ENCODE measurements at places on chromosomes 4 and X.

GRCh38 chr4:108834835-108835384 lies 72.1 kb upstream of the ETNPPL start:
- peaks cover 2% of the 10 kb centered on the region for H3K4me1 ChIP-seq
- H3K4me3 ChIP-seq = no peak overlapping the region
- H3K27me3 ChIP-seq = no peaks in the 10 kb centered on the region

- H3K27me3 ChIP-seq = no peaks in the 10 kb centered on the region
- no peak overlapping the region for H3K27ac ChIP-seq
- no peaks in the 10 kb centered on the region for H3K36me3 ChIP-seq
- DNase-seq = no peak
- no peaks in the 10 kb centered on the region for H3K4me1 ChIP-seq
These were observed 68.6 kb upstream of the SORBS2 start for GRCh38 chr4:185880571-185880970.

- H3K36me3 ChIP-seq = no peaks in the 10 kb centered on the region
- H3K27ac ChIP-seq = no peak overlapping the region
- H3K27me3 ChIP-seq = no peaks in the 10 kb centered on the region
- no peaks in the 10 kb centered on the region for H3K4me1 ChIP-seq
These were observed 46.8 kb upstream of the PITX2 start for GRCh38 chr4:110669663-110670062.

- DNase-seq = no peak
- H3K4me3 ChIP-seq = no peak overlapping the region
- no peaks in the 10 kb centered on the region for H3K36me3 ChIP-seq
- H3K27ac ChIP-seq = no peak overlapping the region
- H3K4me1 ChIP-seq = peaks cover 2% of the 10 kb centered on the region
- H3K27me3 ChIP-seq = no peaks in the 10 kb centered on the region
These were observed 6.0 kb downstream of the UGT2B17 start for GRCh38 chr4:68570122-68570507.

DNA sequence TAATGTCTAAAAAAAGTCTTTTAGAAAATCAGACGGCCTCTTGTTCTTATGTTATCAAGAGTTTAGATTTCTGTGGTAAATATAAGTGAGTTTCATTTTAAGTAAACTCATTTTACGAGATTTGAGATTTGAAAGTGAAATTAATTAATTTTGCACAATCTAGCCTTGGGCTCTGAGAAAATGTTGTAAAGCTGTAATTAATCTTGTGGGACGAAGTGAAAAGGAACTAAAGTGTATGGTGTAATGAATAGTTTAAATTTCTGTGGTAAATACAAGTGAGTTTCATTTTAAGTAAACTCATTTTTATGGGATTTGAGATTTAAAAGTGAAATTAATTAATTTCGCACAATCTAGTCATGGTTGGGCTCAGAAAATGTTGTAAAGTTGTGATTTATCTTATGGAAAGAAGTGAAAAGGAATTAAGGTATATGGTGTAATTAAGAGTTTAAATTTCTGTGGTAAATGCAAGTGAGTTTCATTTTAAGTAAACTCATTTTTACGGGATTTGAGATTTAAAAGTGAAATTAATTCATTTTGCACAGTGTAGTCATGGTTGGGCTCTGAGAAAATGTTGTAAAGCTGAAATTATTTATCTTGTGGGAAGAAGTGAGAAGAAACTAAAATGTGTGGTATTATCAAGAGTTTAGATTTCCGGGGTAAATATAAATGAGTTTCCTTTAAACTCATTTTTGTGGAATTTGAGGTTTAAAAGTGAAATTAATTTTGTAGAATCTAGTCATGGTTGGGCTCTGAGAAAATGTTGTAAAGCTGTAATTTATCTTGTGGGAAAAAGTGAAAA lies 1.6 kb downstream of the SCML1 start:
- no peaks in the 10 kb centered on the region for H3K4me1 ChIP-seq
- no peaks in the 10 kb centered on the region for H3K36me3 ChIP-seq
- no peak for DNase-seq
- no peaks in the 10 kb centered on the region for H3K27me3 ChIP-seq

DNA sequence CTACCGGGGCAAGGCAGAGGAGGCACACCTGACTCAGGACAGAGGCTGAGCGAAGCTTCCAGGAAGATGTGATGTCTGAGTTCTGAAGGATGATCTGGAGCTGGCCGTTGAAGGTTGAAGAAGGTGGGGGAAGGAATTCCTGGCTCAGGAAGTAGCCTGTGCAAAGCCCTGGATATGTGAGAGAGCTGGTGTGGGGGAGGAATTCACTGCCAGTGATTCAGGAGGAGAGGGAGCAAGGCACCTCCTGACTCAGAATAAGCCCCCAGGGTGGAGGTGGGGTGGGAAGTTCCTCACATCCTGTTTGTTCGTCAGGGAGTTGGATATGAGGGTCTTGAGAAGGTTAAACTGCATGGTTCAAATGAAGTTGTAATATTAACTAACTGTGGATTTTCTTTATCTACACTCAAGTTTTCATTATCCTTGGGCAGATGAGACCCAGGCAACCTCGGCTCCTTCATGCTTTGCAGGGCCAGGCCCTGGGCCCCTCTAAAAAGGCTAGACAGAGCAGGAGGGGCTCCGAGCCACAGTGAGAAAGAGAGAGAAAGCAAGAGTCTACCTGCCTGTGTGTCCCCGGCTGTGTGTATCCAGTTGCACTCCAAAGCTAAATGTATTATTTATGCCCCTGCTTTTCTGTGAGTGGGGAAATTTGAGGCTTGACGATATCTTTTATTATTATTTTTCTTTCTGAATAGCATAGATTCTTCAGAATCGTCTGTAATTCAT lies 7.1 kb downstream of the NHSL2 start:
- no peak for DNase-seq
- H3K27ac ChIP-seq = no peak overlapping the region
- H3K4me1 ChIP-seq = no peaks in the 10 kb centered on the region
- no peak overlapping the region for H3K4me3 ChIP-seq
- no peaks in the 10 kb centered on the region for H3K36me3 ChIP-seq

GRCh38 chrX:120299928-120300327 lies 11.3 kb downstream of the TMEM255A start:
- no peak overlapping the region for H3K27ac ChIP-seq
- no peak overlapping the region for H3K4me3 ChIP-seq
- no peaks in the 10 kb centered on the region for H3K36me3 ChIP-seq
- H3K27me3 ChIP-seq = no peaks in the 10 kb centered on the region
- H3K4me1 ChIP-seq = no peaks in the 10 kb centered on the region

DNA sequence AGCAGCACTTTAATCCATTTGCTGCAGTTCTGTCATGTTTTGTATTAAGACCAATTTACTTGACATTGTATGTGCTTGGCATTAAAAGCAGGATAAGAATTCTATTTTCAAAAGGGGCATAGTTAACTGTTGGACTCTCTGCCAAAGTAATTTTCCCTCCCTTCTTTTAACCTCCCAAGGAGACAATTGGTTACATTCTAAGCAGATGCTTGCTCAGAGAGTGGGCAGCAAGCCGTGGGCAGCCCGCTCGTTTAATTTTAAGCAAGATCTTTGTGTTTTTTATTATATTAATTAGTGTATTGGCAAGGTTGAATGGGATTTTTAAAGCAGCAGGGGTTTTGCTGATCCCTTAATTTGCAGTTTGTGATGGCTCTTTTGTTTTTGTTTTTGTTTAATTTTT lies 37.1 kb upstream of the KLHL8 start:
- H3K4me3 ChIP-seq = no peak overlapping the region
- H3K27me3 ChIP-seq = no peaks in the 10 kb centered on the region
- no peaks in the 10 kb centered on the region for H3K36me3 ChIP-seq
- DNase-seq = no peak

DNA sequence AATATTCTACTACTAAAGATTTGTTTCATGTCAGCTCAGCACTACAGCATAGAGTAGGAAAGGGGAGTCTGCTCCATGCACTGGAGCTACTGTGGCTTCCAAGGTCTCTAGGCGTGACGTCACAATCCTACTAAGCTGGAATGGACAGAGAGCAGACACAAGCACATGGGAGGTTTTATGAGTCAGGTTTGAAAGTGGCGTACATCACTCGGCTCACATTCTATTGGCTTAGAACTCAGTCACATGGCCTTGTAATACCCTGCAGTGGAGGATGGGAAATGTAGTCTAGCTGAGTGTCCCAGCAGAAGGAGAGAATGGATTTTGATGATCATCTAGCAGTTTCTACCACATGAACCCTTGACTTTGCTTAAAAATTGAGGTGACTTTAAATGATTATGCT lies 624.8 kb upstream of the ATOH1 start:
- H3K4me3 ChIP-seq = no peak overlapping the region
- H3K36me3 ChIP-seq = no peaks in the 10 kb centered on the region
- no peaks in the 10 kb centered on the region for H3K4me1 ChIP-seq

GRCh38 chrX:50106051-50106675 lies 94.6 kb downstream of the AKAP4 start:
- no peak for DNase-seq
- no peak overlapping the region for H3K27ac ChIP-seq
- H3K4me3 ChIP-seq = no peak overlapping the region

DNA sequence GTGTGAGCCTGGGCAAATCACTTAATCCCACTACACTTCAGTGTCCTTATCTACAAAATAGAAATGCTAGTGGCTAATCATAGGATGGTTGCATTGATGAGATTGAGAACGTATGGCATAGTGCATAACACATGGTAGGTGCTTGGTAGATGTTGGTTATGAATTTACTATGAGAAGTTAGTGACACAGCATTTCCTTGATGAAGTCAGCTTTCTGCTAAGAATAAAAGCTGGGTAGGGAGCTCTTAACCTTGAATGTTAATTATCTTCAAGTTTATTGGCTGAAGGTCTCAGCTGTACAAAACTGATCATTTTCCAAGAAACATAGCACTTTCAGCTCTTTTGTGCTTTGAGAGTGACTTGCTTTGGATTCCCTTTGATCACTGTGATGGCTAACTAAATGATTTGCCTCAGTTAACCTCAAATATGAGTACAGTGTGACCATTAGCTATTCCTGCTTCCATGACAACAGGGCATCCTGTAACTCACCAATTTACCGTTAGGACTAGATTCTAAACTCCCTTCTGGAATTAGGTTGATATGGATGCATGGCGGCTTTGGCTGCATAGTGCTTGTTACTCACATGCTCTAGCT lies 17.8 kb downstream of the PDK3 start:
- H3K4me3 ChIP-seq = no peak overlapping the region
- peaks cover 2% of the 10 kb centered on the region for H3K4me1 ChIP-seq
- no peak overlapping the region for H3K27ac ChIP-seq
- DNase-seq = no peak

DNA sequence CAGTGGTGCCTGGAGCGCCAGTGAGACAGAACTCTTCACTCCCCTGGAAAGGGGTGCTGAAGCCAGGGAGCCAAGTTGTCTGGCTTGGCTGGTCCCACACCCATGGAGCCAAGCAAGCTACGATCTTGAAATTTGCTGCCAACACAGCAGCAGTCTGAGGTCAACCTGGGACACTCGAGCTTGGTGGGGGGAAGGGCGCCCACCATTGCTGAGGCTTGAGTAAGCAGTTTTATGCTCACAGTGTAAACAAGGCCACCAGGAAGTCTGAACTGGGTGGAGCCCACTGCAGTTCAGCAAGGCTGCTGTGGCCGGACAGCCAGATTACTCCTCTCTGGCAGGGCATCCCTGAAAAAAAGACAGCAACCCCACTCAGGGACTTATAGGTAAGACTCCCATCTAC lies 149.5 kb downstream of the EDA2R start:
- no peaks in the 10 kb centered on the region for H3K36me3 ChIP-seq
- no peak overlapping the region for H3K4me3 ChIP-seq
- DNase-seq = no peak

GRCh38 chrX:30504309-30504708 lies 73.3 kb downstream of the TASL start:
- H3K36me3 ChIP-seq = no peaks in the 10 kb centered on the region
- no peak overlapping the region for H3K4me3 ChIP-seq
- H3K27me3 ChIP-seq = no peaks in the 10 kb centered on the region
- no peak overlapping the region for H3K27ac ChIP-seq
- H3K4me1 ChIP-seq = no peaks in the 10 kb centered on the region

GRCh38 chr4:188495169-188495568 lies 355.9 kb downstream of the TRIML1 start:
- DNase-seq = no peak
- no peaks in the 10 kb centered on the region for H3K36me3 ChIP-seq
- no peaks in the 10 kb centered on the region for H3K4me1 ChIP-seq
- H3K27me3 ChIP-seq = no peaks in the 10 kb centered on the region
- H3K4me3 ChIP-seq = no peak overlapping the region
- no peak overlapping the region for H3K27ac ChIP-seq

- no peaks in the 10 kb centered on the region for H3K4me1 ChIP-seq
- no peaks in the 10 kb centered on the region for H3K27me3 ChIP-seq
- no peak overlapping the region for H3K27ac ChIP-seq
These were observed 1568.4 kb upstream of the TENM3 start for GRCh38 chr4:180674619-180675358.

DNA sequence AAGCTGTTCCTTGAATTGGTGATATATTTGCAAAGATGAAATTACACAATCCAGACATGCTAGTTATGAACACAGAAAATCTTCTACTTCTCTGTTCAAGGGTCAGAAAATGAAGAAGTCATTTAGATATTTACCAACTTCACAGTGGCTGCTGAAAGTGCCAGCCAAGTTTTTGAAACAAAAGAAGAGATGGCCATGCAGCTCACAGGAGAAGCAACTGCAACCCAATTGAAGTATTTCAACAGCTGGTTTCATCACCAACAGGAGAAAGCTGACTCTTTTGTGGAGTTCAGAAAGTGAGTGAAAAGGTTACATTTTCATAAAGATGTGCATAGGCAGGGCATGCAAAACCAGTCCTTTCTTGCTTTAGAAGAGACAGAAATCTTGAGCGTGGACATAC lies 70.1 kb upstream of the LSM6 start:
- no peak overlapping the region for H3K4me3 ChIP-seq
- no peak overlapping the region for H3K27ac ChIP-seq
- no peaks in the 10 kb centered on the region for H3K27me3 ChIP-seq
- DNase-seq = no peak

GRCh38 chr4:124641715-124642381 lies 70.7 kb downstream of the ANKRD50 start:
- no peaks in the 10 kb centered on the region for H3K36me3 ChIP-seq
- no peak for DNase-seq
- H3K27me3 ChIP-seq = no peaks in the 10 kb centered on the region
- H3K4me3 ChIP-seq = no peak overlapping the region

- H3K4me3 ChIP-seq = no peak overlapping the region
- H3K36me3 ChIP-seq = no peaks in the 10 kb centered on the region
- H3K27me3 ChIP-seq = no peaks in the 10 kb centered on the region
- H3K4me1 ChIP-seq = no peaks in the 10 kb centered on the region
- DNase-seq = no peak
These were observed 80.8 kb upstream of the BMPR1B start for GRCh38 chr4:94676970-94677369.

- no peak overlapping the region for H3K27ac ChIP-seq
- H3K27me3 ChIP-seq = no peaks in the 10 kb centered on the region
- DNase-seq = no peak
- H3K4me3 ChIP-seq = no peak overlapping the region
These were observed 116.8 kb upstream of the ZCCHC13 start for GRCh38 chrX:74187211-74187610.

Measured in small intestine (tissue), 16 donors.